ENCODE measurements at places on chromosomes 13 and 19.
A peak's percentile ranks its signal among the peaks of the same experiment; 100 is the strongest.

DNA sequence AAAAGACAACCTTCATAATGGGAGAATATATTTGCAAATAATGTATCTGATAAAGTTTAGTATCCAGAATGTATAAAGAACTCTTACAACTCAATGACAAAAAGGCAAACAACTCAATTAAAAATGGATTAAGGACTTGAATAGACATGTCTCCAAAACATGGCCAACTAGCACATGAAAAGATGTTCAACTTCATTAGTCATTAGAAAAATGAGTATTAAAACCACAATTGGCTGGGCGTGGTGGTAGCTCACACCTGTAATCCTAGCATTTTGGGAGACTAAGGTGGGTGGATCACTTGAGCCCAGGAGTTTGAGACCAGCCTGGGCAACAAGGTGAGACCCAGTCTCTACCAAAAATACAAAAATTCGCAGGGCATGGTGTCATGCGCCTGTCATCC is 18.8 kb upstream of the ZMYM5 start:
- no peak for DNase-seq

GRCh38 chr19:39740395-39740794 is 2.6 kb upstream of the CLC start:
- DNase-seq: no peak

DNA sequence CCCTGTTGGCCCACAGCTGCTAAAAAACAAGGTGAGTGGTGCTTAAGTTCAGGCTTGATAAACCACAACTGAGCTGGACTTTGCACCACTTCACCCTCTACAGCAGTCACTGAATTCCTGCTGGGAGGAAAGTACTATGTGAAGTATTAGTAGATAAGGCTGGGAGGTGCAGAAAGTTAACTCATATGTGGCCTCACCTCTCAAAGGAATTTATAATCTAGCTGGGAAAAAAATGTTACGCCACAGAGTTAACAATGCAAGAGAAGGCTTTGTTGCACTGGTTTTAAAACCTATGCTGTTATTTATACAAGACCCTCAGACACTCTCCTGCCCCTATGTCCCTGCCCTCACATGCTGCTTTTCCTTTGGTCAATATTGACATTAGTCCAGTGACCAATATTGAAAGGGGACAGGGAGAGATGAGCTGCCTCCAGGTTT is 60.9 kb downstream of the LIG4 start:
- DNase-seq: no peak

DNA sequence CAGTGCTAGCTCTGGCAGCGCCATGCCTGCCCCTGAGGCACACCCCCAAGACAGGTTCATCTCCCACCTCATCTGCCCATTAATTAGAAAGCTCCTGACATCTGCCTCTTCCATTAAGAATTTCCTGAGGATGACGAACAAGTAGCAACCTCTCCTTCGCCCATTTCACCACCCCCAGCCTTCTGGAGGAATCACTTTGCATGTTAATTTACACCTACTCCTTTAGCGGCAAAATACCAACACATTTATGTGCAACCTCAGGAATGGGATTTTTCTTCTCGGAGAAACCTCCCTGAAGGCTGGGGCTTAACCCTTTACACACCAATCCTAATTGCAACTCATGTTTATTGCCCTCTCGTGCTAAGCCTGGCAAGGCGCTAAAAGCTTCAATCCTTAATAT is 13.8 kb downstream of the SLC7A1 start:
- DNase-seq: no peak

- DNase-seq: no peak
Measured at GRCh38 chr19:364496-365287, 20.1 kb upstream of the MIER2 start.

DNA sequence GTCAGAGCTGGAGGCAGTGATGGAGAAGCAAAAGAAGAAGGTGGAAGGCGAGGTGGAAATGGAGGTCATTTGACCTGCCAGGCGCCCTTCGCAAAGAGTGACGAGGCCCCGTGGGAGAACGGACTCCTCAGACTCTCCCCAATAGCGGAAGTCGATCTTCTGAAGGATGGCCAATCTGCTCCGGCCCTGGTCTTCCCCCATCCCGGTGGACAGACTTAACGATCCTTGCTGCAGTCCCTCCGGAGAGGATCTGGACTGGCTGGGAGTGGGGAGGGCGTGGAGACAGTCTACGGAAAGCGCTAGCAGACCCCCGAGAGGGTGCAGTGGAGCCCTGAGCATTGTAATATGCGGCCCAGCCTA is 11.9 kb downstream of the EPS8L1 start:
- DNase-seq: no peak

DNA sequence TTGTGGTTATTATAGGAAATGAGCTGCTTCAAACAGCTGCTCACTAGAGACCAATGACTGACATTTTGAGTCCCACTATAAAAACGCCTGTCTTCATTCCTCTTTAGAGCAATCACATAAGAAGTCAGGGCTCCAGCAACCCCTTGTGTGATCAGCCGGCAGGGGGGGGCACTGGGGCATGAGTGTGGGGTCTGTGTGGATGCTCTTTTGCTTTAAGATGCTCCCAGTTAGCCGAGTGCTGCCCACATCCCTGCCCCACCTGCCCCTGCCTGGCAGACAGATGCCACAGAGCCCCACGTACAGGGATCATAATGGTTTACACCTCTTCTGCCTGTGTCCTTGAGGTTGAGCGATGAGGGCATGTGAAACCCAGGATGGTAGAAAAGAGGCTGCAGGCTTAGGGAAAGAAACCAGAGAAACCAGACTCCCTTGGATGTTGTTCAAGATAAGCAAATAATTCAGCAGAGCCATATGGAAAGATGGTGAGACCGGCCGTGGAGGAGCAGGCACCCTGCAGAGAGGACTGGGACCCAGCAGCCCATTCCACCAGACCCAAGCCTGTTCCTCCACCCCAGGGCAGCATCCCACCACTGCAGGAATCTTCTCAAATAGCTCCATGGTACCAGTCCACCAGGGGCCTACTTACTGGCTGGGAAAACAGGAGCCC is 55.4 kb downstream of the CHST8 start:
- DNase-seq: no peak

DNA sequence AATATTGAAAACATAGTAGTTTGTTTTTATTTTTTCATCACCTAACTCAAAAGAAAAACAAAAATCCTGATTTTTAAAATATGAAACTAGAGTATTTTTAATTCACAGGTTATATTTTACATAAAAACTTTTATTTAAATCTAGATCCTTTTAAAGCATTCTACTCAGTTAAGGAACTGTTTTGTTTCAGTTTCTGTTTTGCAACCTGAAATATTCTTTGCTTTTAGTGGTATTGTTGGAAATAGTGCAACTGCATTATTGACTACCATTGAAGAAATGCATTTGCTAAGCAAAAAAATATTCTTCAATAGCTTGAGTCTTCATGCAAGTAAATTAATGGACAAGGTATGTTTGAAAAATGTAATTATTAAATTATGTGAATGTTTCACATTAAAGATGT is 43.8 kb downstream of the COG6 start:
- DNase-seq: no peak

DNA sequence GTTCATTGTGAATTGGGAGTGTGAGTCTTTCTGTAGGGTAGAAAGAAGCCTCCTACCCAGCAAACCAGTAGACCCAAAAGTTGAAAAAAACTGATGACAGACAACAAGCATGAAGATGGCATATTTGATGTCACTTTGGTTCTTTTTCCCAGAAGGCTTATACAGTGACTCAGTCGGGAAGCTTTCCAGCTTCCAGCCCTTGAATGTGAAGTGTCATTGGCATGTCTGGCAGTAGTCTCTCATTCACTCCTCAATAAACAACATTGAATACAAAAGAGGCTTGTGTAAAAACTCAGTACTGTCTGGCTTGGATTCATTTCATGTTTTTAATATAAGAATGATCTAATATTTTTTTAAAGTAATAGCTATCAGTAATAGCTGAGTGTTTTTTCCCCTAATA is 68.7 kb downstream of the IPO5 start:
- DNase-seq: peak; percentile 79

- DNase-seq: no peak
Measured at GRCh38 chr13:38667526-38668109, 19.3 kb upstream of the FREM2 start.

- DNase-seq: no peak
Measured at GRCh38 chr13:25690582-25690981, 318.8 kb downstream of the ATP8A2 start.

DNA sequence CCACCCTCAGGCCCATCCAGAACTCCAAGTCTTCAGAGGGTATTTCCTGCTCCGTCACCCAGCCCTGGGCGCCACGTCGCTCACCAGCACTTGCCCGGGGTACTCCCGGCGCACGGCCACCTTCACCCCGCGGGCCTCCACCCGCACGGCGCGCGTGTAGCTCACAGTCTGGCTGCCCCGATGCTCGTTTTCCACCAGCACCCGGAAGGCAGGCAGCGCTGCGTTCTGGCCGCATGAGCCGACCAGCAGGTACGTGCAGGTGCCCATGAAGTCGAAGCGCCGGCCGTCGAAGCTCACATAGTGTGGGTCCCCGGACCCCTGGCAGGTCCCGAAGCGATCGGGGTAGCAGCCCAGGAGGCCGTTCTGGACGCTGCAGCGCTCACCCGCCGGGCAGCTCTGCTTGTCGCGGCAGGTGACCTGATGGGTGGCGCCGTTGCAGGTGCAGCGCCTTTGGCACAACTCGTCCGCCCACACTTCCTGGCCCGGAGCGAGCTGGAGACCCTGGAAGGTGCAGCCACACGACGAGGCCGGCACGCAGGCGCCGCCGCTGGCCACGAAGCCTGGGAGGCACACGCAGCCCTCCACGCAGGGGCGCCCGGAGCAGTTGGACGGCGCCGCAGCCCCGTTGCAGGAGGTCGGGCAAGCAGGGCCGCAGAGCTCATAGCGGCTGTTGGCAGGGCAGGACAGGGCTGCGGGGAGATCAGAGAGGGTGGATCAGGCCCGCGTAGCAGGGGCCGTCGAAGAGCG is 19.2 kb downstream of the FCGBP start:
- no peak for DNase-seq

DNA sequence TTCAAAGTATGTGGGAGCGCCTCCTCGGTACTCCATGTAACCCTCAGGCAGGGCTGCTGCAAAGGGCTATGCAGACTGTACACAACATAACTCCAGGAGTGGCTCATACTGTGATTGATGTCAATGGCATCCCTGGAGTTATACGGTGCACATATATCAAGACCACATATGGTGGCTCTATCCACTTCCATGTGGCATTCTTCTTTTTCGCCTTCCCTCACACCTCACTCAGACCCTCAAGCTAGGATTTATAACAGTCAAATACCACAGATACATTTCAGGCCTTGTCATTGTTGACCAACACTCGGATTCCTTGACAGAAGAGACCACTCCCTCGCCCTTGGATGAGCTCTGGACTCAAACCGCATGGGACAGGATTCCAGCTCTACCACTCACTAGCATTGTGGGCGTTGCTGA is 11.3 kb upstream of the UBL3 start:
- DNase-seq: peak; percentile 99

DNA sequence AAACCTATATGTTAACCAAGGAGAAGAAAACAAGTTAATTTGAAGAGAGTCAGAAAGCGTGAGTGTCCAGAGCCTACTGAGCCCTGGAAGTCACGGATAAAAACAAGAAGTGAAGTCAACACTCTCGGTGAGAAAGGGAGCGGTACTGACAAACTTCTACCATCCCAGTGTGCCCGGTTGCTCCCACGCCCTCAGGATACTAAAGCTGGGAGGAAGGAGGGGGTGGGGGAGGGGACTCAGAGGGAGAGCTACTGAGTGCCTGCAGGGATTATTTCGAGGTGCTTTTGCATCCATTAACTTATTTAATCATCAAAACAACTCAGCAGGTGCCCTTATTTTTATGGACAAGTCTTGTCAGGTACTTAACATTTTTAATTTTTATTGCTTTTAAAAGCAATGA is 166.2 kb downstream of the ZIC5 start:
- no peak for DNase-seq

DNA sequence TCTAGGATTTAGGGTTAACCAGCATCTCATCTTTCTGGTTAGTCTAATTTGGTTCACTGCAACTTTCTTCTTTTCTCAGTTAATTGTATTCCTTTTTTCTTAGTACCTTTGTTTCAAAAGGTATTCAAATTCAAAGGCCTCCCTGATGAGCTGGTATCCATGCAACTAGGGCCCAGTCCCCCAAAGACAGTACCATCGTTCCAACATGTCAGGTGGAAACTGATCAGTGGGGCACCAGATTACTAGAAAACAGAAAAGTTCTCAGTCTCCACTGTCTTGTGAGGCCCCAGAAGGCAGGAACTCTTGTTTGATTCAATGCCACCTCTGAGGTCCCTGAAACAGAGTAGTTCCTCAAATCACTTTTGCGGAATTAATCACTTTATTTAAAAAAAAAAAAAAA is 303.2 kb upstream of the NBEA start:
- DNase-seq: no peak

GRCh38 chr13:85589021-85589420 is 210.2 kb downstream of the SLITRK6 start:
- DNase-seq: no peak

DNA sequence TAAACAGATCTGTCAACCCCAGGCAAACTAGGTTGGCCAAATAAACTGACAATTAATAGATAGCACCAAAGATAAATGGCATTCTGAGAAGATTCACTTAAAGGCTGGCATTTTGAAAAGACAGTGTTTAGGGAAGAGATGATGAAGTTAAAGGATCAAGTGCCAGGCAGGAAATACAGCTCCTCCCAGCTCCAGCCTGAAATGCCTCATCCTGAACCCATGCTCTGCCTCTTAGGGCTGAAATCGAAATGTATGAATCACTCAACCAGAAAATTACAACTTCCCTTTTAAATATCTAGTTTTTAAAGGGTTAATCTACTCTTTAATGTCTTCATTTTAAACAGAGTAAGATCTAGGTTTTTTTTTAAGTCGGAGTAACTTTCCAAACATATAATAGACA is 171.2 kb upstream of the UBL3 start:
- no peak for DNase-seq

GRCh38 chr13:26584713-26585112 is 27.2 kb downstream of the WASF3 start:
- peak; percentile 78 for DNase-seq

DNA sequence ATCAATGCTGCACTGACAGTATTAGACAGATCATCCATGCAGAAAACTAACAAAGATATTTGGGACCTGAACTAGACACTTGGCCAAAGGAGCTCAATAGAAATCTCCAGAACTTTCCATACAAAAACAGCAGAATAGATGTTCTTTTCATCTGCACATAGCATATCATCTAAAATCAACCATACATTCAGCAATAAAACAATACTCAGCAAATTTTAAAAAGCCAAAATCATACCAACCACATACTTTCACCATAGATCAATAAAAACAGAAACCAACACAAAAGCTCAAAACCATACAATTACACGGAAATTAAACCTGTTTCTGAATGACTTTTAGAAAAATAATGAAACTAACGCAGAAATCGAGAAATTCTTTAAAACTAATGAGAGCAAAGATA is 592.6 kb downstream of the SLITRK5 start:
- no peak for DNase-seq

- DNase-seq: no peak
Measured at GRCh38 chr13:60260440-60260839, 96.7 kb upstream of the DIAPH3 start.

DNA sequence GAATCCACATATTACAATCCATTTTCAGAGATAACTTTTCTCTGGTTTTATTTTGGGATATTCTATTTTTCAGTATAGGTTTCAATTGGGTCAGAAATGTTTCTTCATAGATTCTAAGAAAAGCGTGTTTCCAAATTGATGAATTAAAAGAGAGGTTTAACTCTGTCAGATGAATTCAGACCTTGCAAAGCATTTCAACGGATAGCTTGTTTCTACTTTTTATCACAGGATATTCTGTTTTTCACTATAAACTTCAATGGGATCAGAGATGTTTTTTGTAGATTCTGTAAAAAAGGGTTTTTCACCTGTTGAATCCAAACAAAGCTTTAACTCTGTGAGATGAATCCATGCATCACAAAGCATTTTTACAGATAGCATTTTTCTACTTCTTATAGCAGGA is 1498.1 kb downstream of the UQCRFS1 start:
- DNase-seq: no peak
